CD14-positive monocyte (primary cell): ENCODE measurements at places on chromosomes 12 and 14.

DNA sequence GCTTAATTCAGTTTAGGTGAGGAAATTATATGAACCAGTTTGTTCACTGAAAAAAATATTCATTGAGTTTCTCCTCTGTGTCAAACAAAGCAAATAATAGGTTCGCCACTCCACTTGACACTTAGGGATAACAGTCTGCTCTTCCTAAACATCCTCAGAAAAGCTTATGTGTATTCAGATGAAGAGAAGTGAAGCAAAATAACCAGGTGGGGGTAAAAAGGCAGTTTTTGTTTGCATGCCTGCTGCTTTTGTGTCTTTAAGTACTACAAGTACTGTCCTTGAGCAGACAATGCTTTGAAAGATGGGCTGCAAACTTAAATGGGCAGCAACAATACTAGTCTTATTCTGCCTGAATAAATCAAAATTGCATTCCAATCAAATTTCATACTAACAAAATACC, 910.7 kb upstream of the MDGA2 start:
- DNase-seq: no peak

GRCh38 chr12:113900716-113901115, 65.4 kb downstream of the RBM19 start:
- no peak for DNase-seq

DNA sequence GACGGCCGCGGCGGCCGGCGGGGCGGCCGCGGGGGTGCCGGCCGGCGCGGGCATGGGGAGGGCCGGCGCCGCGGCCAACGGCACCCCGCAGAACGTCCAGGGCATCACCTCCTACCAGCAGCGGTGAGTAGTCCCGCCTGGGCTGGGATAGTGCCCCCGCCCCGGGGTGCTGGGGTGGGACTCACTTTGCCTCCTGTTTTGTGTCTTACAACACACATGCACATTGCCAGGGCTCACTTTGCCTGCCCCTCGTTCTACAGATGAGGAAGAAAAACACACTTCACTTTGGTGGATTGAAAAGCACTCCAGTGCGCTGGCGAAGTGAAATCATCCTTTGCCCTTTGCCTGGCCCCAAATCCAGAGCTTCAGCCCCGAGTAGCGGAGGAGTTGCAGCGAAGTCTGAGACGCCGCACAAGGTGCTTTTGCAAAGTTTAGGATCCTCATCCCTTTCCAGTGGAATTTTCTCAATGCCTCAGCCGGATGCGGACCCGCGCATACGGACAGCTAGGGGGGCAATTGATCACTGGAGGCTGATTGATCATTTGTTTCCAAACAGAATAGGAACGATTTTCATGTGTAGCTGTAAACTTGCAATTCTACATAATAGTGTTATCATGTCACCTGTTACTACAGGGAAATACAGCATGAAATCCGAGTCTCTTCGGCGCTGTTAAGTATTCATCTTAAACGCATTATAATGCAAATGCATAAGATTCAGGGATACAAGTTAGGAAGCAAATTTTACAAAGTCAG, 3.6 kb upstream of the NPAS3 start:
- DNase-seq: no peak

DNA sequence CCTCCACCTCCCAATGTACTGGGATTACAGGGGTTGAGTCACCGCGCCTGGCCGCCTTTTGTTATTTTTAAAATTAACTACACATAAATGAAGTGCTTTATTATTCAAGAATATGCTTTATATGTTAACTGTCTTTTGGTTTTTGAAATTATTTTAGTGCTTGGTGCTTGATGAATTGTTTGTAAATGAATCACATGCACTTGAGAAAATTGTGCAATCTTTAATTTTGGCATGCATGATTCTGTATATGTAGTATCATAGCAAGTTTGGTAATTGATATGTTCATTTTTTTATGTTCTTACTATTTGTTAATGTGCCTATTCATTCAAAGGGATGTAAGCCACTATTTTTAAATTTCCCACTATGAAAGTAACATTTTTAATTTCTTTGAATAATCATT, 440.9 kb downstream of the NAV3 start:
- DNase-seq: no peak

DNA sequence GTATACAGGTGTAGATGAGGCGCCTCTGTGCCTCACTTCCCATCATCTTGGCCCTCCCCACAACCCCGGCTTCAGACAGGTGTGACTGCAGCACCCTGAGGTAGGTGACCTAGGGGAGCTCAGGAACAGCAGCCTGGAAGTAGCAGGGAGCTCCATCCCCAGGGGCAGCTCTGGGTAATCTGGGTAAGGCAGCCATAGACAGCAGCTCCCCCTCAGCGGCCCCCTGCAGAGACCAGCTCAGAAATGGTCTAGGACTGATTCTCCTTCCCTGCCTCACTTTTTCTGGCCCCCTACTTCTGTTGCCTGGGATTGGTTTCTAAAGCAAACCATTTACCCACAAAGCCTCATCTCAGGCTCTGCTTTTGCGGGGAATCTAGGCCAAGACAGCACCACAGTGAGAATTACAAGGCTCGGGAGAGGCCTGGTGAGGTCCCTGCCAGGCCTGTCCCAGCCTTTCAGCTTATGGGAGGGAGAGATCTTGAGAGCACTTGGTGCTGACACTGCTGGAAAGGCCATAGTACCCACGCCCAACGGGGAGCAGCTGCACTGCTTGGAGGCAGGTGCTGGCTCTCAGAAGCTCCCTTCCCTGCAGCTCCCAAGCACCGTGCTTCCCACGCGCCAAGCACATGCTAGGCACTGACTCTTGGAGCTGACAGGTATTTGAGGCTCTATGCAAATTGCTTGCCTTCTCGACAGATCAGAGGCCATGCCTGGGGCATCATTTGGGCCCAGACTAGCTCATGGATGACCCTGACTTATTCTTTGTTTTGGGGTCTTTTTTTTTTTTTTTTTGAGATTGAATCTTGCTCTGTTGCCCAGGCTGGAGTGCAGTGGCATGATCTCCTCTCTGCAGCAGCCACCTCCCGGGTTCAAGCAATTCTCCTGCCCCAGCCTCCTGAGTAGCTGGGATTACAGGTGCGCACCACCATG, 45.1 kb upstream of the TRAF3 start:
- no peak for DNase-seq

DNA sequence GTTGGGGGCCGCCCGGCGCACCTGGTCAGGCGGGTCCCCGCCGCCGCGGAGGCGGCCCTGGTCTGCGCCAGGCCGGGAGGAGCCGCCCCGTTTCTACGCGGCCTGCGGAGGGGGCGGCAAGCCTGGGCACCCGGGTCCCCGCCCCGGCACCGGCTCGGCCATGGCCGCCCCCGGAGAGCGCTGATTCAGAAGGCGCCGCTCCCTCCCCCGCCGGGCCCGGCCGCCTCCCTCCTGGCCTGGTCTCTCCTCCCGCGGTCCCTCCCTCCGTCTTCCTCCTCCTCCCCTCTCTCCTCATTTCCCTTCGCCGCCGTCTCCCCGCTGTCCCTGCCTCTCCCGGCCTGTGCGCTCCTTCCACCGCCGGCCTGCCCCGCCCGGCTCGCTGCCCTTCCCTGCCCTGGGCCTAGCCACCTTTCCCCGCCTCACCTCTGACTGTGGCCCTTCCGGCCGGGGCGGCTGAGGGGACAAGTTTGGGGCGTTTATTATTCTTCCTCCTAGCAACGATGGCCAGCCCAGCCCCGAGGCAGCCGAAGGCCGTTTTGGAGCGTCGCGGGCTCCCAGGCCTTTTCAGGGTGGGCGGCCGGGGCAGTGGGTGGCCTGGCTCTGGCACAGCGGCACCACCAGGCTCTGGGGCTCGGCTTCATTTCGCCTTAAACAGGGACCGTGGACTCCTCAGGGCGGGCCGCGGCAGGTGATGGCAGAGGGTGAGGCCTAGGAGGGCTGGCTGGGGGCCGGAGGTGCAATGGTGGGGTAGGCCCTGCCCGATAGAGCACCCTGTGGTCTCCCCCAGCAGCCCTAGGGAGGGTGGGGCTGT, 768 bp downstream of the CEP170B start:
- no peak for DNase-seq

DNA sequence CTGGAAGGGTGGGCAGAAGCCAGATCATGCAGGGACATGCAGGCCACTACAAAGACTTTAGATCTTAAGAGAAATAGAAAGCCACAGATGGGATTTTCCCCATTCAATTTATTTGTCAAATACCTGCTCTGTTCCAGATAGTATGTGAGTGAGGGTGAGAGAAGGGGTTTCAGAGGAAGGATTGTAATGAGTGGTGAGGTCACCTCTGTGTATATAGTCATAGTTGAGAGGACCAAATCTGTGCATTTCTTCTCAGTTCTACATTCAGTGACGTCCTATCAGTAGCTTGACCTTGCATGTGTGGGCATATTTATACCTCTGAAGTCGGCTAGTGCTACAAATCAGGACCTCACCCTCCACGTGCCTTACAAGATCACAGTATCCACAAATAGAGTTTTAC, 31.2 kb upstream of the RBM19 start:
- no peak for DNase-seq

- no peak for DNase-seq
Observed at GRCh38 chr12:22334410-22335100, at the start of gene ST8SIA1. ST8SIA1 (minus strand) TSS chr12:22334707; CDS start chr12:22334232, 475 bp downstream.

- DNase-seq: no peak
Observed at GRCh38 chr12:109767991-109768900, 54.6 kb downstream of the FAM222A start.

DNA sequence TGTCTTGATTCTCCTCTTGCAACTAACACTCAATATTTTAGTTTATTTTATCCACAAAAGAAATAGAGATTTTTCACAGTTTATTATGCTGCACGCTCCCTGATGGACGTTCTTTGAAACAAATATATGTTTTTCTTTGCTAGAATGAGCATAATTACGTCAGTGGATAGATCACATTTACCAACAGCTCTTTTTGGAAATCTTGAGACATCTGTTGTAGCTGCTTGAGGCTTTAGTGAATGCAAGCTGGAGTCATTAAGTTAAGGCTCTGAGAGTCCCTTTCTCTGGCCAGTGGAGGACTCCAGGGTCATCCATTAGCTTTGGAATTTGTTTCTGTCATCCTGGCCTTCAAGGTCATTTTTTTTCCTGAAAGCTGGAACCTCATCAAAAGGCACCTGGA, 405.6 kb upstream of the TMEM132C start:
- no peak for DNase-seq

DNA sequence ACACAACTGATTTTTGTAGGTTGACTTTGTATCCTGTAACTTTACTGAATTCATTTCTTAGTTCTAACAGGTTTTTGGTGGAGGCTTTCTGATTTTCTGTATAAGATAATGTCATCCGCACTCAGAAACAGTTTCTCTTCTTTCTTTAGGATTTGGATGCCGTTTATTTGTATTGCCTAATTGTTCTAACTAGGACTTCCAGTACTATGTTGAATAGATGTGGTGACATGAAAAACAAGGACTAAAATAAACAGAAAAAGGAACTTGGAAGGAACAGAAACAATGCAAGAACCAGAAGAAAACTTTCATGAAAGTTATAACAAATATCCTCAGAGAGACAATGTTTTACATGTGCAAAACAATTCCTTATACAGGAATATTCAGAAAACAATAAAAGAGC, 100.3 kb downstream of the GTF2A1 start:
- DNase-seq: peak; percentile 14

- DNase-seq: no peak
Observed at GRCh38 chr12:110247340-110248095, 33.5 kb upstream of the ATP2A2 start.

- DNase-seq: peak; percentile 47
Observed at GRCh38 chr12:89525824-89526770, at the start of gene POC1B. POC1B (minus strand) TSS chr12:89526047; CDS start chr12:89525895, 152 bp downstream.

- no peak for DNase-seq
Observed at GRCh38 chr14:57657487-57657886, 163.8 kb upstream of the CCDC198 start.

DNA sequence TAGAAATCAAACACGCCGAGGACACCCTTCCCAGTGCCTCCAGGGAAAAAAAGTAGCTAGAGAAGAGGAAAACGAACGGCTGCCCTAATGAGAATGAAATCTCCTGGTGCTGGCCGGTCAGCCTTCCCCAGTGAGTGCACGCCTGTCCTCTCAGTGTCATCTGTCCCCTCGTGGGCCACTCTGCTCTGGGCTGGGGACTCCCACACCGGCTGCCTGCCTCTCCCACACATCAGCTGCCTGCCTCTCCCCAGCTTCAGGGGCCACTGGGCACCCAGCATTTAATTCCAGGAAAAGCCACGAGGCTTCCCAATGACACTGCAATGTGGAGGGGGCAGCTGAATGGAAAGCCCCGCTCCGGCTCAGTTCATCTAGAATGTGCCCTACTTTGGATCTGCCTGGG, 59.0 kb downstream of the CCDC85C start:
- no peak for DNase-seq

DNA sequence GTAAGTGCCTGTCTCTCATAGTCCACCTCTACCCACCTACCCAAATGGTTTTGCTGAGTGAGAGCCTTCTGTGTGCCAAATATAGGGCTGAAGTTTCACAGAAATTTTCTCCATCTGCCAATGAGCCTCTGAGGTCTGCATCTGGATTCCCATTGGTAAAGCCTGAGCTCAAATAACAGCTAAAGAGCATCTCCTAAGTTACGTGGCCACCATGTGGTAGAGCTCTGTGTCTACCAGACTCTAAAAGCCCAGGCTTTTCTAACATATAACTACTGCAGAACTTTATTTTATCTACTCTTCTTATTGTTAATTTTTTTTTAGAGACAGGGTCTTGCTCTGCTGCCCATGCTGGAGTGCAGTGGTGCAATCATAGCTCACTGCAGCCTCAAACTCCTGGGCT, 16.0 kb downstream of the AMDHD1 start:
- DNase-seq: no peak

DNA sequence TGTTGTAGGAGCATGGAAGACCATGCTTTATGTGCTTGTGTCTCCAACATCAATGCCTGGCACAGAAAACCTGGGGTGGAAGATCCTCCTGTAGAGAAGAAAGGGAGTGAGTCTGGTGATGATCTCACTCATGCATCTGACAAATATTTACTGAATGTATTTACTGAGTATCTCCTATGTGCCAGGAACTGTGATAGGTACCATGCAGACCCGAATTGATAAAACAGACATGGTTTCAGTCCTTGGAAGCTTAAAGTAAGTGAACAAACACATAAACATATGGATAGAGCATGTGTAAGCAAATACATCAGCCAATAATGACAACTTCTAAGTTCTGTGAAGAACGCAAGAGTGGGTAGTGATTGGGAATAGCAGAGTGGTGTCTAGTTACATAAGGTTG, 117.0 kb upstream of the CCDC198 start:
- no peak for DNase-seq

- DNase-seq: no peak
Observed at GRCh38 chr14:103343905-103344797, 10.1 kb downstream of the EIF5 start.

DNA sequence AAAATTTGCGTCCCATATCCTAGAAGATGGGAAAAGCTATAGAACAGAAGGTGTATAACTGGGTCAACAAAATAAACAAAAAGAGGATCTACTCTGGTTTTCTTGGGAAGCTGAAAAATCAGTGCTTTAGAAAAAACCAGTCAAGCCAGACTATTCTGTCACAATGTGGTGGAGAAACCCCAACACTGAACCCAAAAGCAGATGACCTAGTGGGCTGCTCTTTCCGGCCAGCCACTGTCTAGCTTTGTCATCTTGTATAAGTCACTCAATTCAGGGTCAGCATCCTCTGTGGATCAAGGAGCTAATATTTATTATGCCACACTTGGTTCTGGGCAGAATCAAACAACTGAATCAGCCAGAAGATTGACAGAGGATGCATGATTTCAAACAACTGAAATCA, 26.6 kb upstream of the TMCC3 start:
- DNase-seq: peak; percentile 89

GRCh38 chr14:50770586-50770985, 60.4 kb downstream of the NIN start:
- no peak for DNase-seq

- DNase-seq: no peak
Observed at GRCh38 chr12:613996-614395, 49.2 kb downstream of the NINJ2 start.

- peak; percentile 8 for DNase-seq
Observed at GRCh38 chr14:73662487-73662943, 17.7 kb downstream of the DNAL1 start.

GRCh38 chr12:7108003-7108795, 815 bp downstream of the C1RL start:
- DNase-seq: peak; percentile 57
